Right ventricle myocardium superior (tissue), 1 donor: ENCODE measurements at places on chromosomes 5 and 9. TPM values are rescaled to one million over a fixed set of nuclear protein-coding genes. Genes with fewer than 3 reads are reported as not detected.

Gene C1QTNF2
- total RNA-seq, result 1.6 TPM

Gene PDGFRB
- 47.0 TPM for total RNA-seq

DNA sequence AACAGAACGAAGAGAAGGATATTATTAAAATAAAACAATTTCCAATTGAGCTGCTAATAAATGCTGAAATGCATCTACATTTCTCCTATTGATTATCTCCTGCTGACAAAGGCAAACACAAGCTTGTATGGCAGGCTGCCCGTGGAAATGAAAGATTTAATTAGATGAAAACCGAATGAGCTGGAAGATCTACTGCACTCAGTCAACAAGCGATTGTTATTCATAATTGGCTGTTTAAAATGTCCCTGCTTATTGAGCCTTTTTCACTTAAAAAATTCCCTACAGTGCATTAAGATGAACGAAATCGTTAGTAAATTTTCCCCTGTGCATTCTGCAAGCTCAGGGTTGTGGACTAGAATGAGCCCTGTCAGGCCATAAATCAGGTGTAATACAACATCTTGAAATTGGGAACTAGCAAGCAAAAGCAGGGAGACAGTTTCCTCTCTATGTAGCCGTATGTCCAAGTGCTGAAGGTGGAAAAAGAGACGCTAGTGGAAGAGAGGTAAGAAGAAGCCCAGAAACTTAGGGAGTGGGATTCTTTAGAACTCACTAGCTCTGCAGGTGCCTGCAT lies 28.5 kb upstream of the KIF4B start:
- DNase-seq, result no peak

DNA sequence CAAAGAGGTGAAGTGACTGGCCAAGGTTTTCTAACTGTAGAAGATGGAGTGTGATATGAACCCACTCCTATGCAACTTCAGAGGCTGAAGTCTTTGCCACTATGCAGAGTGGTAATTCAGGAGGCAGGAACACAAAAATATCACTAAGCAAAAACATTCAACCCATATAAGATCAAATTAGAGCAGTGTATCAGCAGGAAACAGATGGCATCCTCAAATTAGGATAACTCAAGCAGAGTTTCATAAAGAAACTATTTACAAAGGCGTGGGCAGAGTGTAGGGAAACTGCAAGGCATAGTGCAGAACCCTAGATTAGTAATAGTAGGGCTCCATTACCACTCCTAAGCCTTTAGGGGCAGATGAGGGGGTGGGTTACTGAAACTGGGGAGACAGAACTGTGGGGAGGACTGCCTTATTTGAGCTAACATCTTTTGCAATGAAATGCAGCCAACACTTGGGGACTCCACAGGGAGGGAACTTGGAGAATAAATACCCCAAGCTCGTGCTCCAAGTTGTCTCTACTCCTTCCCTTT lies 72.2 kb downstream of the PTTG1 start:
- no peak for DNase-seq

DNA sequence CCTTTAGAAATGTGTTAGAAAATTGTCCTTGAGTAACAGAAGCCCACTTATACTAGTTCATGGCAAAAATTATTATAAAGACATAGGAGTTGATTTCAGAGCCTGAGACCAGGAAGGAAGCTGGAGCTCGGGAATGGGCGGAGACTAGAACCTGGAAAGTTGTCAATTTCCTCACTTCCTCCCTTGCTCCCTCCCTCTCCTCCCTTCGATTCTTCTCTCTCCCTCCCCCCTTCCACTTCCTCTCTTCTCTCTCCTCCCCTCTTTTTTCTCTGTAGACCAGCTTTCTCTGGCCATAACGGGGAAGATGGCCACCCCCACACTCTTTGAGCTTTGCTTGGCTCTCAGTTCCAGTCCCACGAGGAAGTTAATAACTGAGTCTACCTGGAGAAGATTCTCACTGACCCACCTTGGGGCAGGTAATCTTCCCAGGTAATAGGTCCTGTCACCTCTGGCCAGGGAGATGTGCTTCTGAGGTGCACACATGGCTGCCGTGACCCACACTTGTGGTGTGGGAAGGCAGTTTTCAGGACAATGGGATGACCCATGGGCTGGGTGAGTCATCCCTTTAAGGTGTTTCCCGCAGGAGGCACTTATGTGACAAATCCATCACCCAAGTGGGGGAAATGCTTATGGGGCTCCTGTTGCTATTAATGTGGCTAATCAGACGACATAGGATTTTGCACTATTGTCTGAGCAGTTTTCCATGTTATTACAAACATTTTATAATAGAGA lies 78.7 kb downstream of the HSPA4 start:
- DNase-seq, result no peak

- no peak for DNase-seq
Observed at GRCh38 chr9:88998503-88998902, 7.2 kb downstream of the S1PR3 start.

GRCh38 chr5:6220346-6221088 lies 157.8 kb downstream of the MED10 start:
- DNase-seq, result no peak

DNA sequence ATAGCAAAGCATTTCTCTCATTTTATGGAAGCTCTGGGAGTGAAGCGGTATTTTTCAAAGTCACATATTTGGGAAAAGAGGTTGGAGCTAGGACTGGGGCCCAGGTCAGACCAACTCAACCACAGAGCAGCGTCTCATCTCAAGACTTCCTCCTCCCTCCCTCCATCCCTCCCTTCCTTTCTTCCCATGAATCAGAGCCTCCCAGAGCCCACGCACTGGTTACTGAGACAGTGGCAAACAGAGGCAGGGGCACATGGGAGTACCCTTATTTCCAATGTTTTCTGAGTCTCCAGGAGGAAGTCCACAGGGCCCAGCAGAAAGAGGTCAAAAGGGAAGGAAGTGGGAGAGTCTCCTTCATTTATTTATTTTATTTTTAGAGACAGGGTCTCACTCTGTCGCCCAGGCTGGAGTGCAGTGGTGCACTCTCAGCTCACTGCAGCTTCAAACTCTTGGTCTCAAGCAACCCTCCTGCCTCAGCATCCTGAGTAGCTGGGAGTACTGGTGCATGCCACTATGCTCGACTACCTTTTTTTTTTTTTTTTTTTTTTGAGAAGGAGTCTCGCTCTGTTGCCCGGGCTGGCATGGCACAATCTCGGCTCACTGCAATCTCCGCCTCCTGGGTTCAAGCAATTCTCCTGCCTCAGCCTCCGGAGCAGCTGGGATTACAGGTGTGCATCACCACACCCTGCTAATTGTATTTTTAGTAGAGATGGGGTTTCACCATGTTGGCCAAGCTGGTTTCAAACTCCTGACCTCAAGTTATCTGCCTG lies 52.5 kb upstream of the CDKN2AIPNL start:
- no peak for DNase-seq

GRCh38 chr9:83006378-83006777 lies 56.6 kb downstream of the RASEF start:
- no peak for DNase-seq
